Thyroid gland (tissue), 4 donors: ENCODE measurements at places on chromosomes 3 and 15.
A peak's percentile ranks its signal among the peaks of the same experiment; 100 is the strongest.

GRCh38 chr3:151460774-151461450 lies at the start of gene IGSF10:
Gene IGSF10, minus strand, starts transcription at chr3:151461061. Its CDS starts 2,352 bp downstream, at chr3:151458709.
- peak; percentile 12 for DNase-seq

- DNase-seq = no peak
Observed at GRCh38 chr3:175580318-175580717, 721.2 kb downstream of the NAALADL2 start.

DNA sequence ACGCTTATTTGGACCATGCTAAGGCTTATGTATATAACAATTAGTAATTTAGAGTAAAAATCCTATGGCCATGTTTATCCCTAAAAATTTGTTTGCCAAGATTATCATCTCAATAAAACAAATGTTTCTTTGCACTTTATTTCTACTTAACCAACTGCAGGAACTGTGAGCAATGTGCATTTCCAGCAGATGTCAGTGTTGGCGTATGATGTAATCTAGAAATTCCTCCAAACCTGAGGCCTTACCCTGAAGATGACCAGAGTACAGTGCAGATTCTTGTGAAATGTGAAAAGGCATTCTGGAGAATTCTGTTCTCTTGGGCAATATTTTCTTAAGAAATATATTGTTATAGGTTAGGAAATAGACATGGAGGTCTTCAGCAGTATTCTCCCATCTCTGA lies 205.9 kb downstream of the MBNL1 start:
- DNase-seq = no peak

DNA sequence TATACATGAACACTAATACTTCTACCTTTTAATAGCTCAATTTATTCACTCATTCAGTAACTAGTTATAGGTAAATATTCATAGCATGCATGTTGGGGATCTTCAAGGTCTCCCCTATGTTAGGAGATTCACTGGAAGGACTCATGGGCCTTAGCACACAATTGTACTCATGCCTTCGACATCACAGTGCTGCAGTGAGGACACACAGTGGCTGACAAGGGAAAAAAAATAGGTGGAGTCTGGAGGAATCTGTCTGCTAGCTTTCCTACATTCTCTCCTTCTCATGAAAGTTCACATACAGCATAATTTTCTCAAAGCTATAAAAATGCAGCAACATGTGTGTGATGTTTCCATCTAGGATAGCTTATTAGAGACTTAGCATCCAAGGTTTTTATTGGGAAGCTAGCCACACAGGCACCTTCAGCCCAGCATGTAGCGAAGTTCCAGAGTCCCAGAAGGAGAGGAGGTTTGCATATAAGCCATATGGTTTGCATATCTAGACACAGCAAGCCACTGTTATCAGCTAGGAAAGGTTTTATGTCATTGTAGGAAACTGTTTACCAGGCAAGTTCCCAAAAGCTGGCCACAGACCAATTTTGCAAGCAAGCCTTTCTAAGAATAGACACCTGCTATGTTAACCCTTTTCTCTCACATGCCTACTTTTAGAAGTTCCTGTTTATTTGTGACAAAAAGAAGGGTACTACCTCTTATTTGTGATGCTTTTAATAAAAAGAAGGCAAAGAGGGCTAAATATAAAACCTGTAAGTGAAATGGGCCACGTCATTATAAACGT lies 46.4 kb downstream of the MORC1 start:
- DNase-seq = no peak
